ENCODE measurements at places on chromosomes 7 and 10. TPM values are rescaled to one million over a fixed set of nuclear protein-coding genes. Genes with fewer than 3 reads are reported as not detected.

PNLIPRP1 gene
- total RNA-seq, result not detected

CALML3 gene
- total RNA-seq, result not detected

TDRD1 gene
- total RNA-seq, result not detected

DNAJC2 gene
- 45.3 TPM for total RNA-seq

MSMB gene
- total RNA-seq, result not detected

GSTO2 gene
- 1.5 TPM for total RNA-seq

GOLGA7B gene
- total RNA-seq, result 3.9 TPM

FAM237B gene
- not detected for total RNA-seq

SEMA3D gene
- 0.03 TPM for total RNA-seq

ADRB1 gene
- 1.1 TPM for total RNA-seq

PRR15 gene
- total RNA-seq, result 2.3 TPM

LDB3 gene
- total RNA-seq, result 0.07 TPM

GIMAP5 gene
- total RNA-seq, result not detected

TBXAS1 gene
- 14.3 TPM for total RNA-seq

EBF3 gene
- 0.20 TPM for total RNA-seq
